ENCODE measurements at places on chromosomes 3 and 15.

DNA sequence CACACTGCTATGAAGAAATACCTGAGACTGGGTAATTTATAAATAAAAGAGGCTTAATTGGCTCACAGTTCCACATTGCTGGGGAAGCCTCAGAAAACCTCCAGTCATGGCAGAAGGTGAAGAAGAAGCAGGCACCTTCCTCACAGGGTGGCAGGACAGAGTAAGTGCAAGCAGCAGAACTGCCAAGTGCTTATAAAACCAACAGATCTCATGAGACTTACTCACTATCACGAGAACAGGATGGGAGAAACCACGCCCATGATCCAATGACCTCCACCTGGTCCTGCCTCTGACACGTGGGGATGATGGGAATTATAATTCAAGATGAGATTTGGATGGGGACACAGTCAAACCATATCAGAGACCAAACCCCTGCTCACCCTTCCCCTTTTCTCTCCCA lies 75.0 kb downstream of the TRIM69 start:
- no peak for DNase-seq

DNA sequence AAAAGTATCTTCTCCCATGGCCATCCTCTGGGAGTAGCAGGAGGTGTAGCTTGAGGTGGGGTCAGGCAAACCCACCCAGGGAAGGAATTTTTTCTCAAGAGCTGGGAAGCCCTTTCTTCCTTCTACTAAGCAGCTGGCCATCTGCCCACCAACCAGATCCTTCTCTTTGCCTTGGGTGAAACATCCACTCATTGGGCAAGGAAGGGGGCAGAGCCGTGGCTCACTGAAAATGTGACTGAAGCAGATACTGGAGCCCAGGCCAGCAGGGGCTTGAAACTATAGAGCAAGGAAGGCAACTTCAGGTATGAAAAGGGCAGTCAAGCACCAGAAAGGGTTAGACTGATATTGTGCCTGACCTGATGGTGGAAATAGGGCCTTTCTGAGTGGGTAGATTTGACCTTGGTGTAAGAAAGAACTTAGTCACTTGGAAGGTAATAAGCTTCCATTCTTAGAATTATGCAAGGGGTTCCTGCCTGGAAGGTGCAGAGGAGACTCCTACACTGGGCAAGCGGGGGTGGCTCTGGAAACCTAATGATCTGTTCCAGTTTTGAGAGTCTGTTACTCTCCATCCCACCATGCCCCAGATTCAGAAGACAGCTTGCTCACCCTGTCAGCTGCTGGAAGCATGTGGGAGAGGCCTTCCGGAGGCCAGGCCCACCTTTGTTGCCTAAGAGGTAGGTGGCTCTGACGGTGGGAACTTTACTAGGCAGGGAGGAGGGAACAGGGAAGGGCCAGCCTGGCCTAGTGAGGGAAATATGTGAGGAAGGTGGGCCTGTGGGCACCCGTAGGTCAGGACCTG lies 22.0 kb upstream of the PLA2G4E start:
- no peak for DNase-seq

DNA sequence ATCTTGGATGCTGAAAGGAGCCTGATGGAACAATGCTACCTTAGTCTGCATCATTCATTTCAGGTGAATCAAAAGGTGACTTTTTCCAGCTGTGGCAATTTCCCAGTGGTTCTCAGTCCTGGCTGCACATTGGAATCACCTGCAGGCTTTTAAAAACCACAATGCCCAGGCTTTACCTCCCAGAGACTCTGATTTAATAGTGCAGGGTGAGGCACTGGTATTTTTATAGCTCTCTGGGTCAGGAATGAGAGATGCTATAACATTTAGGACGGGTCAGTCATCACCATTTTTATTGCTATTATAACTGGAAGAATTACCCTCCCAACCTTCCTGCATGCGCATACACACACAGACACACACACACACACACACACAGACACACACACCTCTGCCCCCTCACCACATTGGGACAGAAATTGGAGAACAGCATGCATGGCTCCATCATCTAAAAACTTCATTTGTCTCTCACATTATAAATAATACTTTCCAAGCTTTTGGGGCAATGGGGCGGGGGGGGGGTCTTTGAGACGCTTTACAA lies 41.1 kb downstream of the LARP6 start:
- no peak for DNase-seq

DNA sequence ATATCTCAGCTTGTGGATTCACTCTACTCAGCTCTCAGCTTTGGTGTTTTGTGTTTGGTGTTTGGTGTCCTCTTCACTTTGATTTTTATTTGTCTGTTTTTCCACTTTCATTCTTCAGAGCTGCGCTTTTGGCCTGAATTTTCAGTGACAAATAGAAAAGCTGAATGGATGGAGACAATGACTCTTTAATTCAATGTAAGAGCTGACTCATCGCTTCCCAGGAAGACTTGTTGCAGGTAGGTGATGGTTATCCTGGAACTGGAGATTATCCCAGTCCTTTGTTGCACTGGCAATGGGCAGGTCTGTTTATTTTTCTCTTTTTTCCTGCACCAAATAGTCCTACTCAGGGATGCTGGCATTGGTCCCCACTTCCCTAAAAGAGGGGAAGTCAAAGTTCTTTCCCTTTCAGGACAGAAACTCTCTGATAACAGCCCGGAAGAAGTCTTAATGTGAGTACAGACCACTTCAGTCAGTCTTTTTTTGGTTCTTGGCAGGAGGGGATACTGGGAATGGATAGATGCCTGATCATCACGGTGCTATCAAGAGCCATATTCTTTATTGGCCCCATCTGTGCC lies 12.4 kb upstream of the AEN start:
- no peak for DNase-seq

GRCh38 chr3:187919544-187919943 lies 174.3 kb upstream of the BCL6 start:
- no peak for DNase-seq

DNA sequence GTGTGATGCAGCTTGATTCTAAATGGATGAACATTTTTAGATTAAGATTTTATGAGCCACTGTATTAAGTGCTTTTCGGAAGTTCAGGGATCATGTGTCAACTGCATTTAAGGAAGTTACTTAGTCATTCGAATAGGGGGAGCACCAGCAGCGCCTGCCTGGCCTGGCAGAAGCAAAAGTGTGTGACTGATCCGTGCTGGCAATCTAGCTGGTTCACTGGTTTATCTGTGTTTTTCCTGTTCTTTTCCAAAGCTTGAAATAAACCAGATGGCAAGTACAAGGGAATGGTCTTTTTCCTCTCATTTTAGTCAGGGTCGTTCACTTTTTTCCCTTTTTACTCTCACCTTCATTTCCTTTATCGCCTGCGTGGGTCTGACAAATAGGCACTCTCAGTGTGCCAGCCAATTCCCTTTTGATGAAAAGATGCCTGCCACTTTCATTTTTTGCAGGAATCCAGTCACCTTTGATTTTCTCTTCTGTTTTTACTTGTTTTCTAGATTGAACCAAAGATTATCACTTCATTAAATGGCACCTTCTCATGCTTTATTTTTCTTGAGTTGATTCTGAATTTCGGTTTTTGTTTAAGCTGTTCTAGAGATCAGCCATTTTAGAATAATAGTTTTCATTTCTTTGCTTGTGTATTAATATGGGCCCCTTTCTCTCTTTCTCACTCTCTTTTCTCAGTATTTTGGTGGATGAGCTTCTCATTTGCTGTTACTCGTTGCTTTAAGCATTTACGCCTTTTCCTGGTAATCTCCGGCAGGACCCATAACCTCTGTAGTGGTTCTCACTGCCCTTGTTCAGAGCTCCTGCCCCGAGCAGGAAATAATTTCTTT lies 2.8 kb downstream of the ABHD2 start:
- peak; percentile 68 for DNase-seq

- no peak for DNase-seq
Observed at GRCh38 chr3:25817107-25817506, 27.2 kb downstream of the OXSM start.

DNA sequence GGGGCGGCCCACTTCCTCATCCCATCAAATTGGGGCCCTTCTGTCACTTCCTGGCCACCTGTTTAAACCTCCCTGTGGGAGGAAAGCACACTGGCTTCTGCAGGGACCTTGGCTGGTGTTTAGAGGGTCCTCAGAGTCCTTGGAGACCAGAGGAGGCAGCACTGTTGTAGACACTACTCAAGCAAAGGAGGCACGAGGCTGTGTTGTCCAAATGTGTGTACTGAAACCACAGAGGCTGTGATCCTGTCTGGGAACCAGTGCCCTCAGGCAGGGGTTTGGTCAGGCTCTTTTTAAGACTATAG lies 12.4 kb upstream of the SEC13 start:
- no peak for DNase-seq

GRCh38 chr3:63050548-63051177 lies 175.4 kb upstream of the CADPS start:
- no peak for DNase-seq

GRCh38 chr3:36765104-36765503 lies 751 bp upstream of the DCLK3 start:
- no peak for DNase-seq

GRCh38 chr3:112681822-112682325 lies 40.9 kb upstream of the CCDC80 start:
- no peak for DNase-seq

DNA sequence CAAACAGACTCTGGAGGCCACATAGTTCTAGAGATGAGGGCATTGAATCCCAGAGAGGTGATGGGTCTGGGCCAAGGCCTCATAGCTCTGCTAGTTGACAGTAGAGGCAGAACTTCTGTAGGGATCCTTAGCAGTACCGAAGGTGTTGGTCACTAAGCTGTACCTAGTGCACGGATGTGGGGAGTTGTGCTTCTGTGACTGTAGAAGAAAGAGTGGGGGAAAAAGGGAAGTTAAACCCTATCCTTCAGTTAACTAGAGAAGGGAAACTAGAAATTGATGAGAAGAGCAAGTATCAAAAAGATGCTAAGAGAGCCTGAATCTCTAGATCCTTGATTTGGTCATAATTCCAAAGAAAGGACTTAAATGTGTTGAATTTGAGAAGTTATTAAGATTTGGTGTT lies 186.7 kb downstream of the NFKBIZ start:
- no peak for DNase-seq

- no peak for DNase-seq
Observed at GRCh38 chr15:99413955-99414754, 151.6 kb upstream of the MEF2A start.

- no peak for DNase-seq
Observed at GRCh38 chr3:55655544-55655943, 168.4 kb upstream of the WNT5A start.

DNA sequence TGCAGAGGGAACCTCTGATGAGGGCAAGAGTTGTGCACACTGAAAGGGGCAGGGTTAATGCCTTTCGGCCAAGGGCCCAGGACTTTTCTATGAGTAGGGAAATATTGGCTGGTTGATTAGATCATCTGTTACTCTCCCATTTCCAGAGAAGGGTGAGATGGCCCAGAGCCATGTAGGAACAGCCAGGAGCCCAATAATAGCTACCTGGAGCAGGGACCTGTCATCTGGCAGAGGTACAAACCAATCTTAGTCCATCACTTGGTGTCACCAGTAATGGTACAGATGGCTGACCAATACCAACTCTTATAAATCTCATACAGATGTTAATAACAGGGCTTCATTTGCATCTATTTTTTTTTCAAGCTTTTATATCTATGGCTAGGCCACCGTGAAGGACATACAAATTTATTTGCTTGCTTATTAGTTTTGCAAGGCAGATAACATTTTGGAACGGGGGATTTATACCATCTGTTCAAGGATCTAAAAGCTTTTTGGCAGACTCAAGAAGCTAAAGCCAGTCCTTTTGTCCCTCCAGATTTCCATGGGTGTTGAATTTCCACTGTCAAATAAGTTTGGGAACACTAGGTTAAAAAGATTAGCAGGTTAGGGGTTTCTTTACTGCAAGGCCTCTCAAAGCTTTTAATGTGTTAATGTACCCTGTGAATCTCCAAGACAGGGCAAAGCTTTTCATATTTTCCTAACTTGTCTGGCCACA lies 79.3 kb downstream of the TNIK start:
- no peak for DNase-seq

- no peak for DNase-seq
Observed at GRCh38 chr3:193791041-193792032, 198.3 kb downstream of the OPA1 start.

- no peak for DNase-seq
Observed at GRCh38 chr15:68594533-68595259, 15.9 kb downstream of the CORO2B start.

DNA sequence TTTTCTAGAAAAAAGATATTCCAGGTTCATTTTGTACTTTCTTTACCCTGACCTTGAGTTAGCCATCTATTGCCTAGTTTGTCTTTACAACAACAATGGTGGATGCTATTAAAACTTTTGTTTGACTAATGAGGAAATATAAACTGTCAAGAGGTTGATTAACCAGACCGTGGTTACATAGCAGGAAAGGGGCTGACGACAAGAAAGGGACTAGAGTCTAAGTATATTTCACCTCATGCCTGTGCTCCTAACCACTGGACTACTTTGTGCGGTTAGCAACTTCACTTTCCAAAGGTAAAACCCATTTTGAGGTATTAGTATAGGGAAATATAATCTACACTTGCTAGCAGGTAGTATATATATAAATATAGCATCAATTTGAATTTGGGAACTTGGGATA lies 327.1 kb downstream of the SATB1 start:
- DNase-seq, result no peak

DNA sequence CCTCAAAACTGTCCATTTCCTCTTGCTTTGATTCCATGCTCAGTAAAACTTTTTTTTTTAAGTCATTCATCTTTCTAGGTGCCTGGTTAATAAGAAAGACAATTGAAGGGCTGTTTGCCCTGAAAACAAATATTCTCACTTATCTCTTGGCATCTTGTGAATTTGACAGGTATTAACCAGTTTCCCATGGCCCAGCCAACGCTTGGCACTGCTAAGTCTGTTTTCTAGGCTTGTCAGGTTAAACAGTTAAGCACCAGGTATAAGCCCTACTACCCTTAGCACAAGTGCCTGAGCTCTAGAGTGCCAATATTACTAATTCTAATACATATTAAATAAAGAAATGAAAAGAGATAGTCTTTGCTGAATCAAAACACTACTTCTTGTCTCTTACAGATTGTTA lies 36.3 kb downstream of the PXK start:
- DNase-seq, result no peak

- no peak for DNase-seq
Observed at GRCh38 chr15:81085213-81085612, 48.9 kb upstream of the CFAP161 start.

GRCh38 chr3:43748179-43748578 lies 57.4 kb downstream of the ABHD5 start:
- DNase-seq, result no peak

DNA sequence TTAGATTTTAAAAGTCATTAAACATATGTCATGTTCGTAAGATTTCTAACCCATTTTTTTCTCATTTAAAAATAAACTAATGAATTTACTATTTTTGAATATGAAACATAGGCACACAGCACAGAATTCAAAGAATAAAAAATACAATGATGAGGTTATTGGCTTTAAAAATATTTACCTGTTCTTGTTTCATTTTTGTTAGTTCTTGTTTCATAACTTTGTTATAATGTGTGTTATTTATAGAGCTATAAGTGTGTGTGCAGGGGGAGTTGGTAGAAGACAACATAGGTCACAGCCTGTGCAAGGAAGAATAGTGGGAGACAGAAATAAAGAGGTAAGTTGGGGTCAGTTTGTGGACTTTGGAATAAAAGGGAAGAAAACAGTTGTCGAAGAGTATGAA lies 30.8 kb upstream of the NRROS start:
- no peak for DNase-seq

Data from KG1 (cell line).